ENCODE measurements at places on chromosomes 13 and 19. TPM values are rescaled to one million over a fixed set of nuclear protein-coding genes. Genes with fewer than 3 reads are reported as not detected.

DNA sequence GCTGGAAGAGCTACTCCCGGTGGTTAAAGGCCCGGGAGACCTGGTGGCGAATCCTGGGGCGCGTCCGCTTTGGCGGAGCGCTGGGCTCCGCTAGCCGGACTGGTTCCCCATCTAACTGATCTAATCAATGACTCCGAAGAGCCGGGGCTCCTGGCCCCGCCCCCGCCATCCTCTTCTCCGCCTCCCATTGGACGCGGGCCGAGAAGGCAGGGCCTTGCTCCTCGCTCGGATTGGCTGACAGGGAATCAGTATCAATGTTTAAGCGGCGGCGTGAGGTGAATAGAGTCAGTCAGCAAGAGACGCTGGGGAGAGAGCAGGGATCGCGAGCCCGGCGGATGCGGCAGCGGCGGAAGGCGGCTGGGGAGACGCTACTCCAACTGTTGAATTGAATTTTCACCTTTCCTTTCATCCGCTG, 1.7 kb upstream of the PCDH17 start:
- no peak for DNase-seq

- DNase-seq = no peak
Measured at GRCh38 chr19:18750295-18750970, 40.7 kb downstream of the COMP start.

DNA sequence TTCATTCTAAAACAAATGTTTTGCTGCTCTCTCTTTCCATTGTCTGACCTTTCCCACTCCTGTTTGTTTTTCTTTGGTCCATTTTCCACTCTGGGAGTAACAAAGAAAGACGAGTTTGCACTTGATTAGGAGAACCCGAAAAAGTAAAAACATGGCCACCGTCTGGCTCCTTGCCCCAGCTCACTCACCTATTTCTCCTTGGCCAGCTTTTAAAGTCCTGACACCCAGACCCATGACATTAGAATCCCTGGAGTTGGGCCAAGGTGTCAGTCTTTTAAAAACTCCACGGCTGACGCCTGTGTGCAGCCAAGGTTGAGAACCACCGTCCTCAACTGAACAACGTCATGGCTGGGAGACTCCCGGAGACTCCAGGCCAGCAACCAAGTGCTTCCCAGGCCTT, 63.6 kb upstream of the FLT1 start:
- DNase-seq = no peak

- DNase-seq = no peak
Measured at GRCh38 chr13:26484196-26484595, 73.3 kb upstream of the WASF3 start.

PDX1 gene
- not detected for total RNA-seq
